Activated naive CD8-positive, alpha-beta T cell treated with anti-CD3 and anti-CD28 coated beads for 36 hours (primary cell): ENCODE measurements at places on chromosomes 7 and 10.

DNA sequence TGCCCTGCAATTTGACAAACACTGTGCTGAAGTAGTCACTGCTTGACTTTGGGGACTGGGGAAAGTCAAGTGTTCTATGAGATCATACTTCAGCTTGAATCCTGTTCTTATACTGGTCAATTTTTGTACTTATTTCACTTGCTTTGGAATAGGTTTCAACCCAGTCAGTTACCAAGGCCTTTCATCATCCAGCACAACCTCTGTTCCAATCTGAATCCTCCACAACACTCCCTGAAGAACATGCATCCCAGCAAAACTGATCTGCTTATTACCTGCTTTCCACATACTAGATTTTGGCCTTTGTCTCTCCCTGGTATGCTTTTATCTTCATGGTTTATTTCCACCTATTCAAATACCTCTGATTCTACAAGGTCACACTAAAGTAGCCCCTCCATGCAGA lies 29.5 kb downstream of the DPY19L1 start:
- DNase-seq = no peak

DNA sequence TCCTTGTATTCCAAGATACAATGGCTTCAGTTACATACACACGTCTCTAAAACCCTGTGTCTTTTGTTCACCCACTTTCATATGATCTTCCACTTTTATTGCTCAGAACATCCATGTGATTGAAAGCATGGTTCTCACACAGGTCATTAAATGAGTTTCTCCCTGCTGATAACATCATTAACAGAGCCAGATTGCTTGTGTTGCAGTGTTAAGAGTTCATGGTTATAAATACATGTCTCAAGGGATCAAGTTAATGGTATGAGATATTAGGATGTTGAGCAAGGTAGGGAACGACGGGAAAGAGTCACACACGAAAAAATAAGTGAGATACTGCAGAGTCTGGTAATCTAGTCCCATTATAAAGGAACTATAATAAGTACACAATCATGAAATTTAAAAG lies 861.5 kb downstream of the SORCS1 start:
- DNase-seq = no peak

DNA sequence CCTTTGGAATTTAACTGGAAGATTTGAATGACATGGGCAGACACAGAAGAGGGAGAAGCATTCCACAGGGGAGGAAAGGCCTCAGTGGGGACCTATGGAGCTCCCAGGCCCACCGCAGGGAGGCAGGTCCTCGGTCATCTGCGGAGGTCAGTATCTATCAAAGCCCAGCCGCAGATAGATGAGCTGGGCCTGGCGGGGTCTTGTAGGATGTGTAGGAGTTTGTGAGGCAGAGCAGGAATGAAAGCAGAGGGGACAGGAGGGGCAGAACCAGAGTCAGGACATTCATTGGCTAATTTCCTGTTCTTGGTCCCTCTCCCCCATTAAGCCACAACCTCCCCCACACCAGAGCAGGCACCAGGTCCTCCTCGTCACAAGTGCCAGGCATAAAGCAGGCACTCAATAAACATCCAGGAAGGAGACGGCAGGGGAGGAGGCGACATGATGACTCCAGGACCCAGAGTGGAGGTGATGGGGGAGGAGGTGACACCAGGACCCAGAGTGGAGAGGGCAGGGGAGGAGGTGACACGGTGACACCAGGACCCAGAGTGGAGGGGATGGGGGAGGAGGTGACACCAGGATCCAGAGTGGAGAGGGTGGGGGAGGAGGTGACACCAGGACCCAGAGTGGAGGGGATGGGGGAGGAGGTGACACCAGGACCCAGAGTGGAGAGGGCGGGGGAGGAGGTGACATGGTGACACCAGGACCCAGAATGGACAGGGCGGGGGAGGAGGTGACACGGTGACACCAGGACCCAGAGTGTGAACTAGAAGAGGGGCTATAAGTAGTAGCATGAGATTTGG lies 83.7 kb upstream of the PDGFA start:
- DNase-seq = peak; percentile 54

DNA sequence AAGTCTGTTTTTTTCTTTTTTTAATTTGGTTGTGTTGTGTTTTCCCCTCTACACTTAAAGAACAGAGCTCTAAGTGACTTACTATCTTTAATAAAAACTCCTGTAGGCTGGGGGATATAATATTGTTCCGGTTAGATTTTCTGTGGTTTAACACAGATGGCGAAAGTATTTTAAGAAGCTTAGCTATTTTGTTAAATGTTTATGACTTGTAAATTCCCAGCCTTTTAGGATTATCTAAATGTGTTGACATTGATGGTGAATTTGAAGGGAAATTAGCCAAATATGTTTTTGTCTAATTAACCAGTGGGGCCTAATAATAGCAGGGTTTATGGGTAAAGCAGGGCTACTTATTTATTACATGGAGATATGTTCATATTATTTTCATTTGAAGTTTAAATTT lies 538.5 kb downstream of the INHBA start:
- DNase-seq = no peak

DNA sequence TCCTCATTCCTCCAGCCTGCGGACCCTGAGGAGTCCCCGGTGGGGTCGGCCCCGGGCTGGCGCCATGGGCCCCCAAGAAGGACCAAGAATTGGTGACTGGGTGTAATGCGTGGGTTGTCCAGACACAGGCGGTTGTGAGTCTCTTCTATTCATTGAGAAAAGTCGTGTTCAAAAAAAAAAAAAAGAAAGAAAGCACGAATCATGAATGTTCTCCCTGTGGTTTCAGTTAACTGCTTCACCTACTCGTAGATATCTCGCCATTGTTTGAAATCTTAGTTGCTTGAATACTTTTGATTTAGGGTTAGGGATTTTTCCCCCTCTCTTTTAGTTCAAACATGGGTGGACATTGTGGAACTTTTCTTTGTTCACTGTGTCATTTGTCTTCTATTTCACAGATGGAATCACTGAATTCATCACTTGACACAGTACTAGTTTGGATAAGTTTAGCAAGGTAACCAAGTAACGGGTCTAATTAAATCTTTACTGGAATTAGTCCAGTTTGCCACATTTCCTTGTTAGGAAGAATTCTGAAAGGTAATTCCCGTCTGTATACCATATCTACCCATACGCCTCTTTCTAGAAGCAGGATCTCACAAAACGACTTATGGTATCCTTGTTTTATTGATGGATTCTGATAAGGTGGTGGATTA lies 775 bp downstream of the STARD3NL start:
- no peak for DNase-seq

- DNase-seq = no peak
Measured at GRCh38 chr10:60138026-60138425, 231.7 kb upstream of the CCDC6 start.

- no peak for DNase-seq
Measured at GRCh38 chr10:99742701-99743100, 10.7 kb downstream of the CUTC start.

- DNase-seq = peak; percentile 2
Measured at GRCh38 chr10:51879238-51879637, 179.8 kb upstream of the CSTF2T start.

GRCh38 chr7:22858640-22859561 lies 36.3 kb upstream of the TOMM7 start:
- no peak for DNase-seq

DNA sequence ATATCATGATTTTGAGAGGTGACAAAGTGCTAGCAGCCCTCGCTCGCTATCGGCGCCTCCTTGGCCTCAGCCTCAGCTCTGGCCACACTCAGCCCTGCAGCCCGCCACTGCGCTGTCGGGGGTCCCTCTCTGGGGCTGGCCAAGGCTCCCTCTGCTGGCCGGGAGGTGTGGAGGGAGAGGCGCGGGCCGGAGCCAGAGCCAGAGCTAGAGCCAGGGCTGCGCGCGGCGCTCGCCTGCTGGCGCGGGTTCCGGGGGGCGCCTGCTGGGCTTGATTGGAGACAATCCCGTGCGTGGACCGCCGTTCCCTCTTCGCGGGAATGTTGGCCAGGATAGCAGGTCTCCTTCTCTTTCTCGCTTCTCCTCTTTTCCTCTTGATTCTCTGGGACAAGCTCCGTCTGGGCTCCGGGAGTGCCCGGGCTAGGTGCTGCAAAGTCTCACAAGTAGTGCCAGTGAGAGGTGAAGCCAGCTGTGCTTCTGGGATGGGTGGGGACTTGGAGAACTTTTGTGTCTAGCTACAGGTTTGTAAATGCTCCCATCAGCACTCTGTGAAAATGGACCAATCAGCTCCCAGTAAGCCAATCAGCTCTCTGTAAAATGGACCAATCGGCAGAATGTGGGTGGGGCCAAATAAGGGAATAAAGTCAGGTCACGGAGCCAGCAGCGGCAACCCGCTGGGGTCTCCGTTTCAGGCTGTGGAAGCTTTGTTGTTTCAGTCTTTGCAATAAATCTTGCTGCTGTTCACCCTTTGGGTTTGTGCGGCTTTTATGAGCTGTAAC lies 43.4 kb upstream of the ELMO1 start:
- no peak for DNase-seq

DNA sequence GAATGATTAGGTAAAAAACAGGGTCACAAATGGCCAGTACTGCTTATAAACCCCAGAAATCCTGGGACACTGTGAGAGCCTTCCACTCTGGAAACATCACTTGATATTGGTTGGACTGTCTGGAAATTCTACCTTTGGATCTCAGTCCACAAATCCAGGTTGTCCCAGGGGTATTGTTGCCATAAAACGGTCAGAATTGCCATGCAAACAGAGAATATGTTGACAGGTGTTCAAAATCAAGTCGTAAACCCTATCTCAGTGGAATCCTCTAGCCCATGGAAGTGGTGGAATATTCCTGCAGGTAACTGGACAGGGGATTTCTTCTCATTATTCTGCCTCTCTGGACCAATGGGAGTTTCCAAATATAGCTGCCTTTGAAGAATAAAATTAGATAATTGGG lies 31.2 kb upstream of the KCTD7 start:
- DNase-seq = no peak

DNA sequence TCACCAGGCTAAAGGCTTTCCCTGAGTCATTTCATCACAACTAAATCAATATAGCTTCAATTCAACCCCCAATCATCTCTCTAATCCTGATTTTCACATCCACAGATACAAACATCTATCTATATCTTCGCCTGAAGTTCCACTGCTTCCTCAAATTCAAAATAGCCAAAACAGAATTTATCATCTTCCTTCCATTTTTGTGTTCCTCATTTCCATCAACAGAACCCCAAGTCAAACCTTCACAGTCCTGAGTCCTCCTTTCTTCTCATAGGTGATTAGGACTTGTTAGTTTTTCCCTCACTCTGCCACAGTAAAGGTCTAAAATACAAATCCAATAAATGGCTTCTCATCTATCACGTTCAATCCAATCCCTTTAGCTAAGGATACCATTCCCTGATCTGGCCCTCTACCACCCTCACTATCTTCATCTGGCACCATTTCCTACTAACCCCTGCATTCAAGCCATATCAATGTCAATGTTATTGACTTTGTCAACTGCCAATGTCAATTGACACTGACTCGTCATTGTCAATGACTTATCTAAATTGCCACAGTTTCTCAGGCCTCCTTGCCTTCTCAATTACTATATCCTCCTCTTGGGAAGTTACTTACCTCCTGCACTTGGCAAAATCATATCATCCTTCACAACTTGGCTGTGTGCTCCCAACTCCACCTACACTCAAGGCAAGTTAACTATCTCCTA lies 2.6 kb downstream of the HYCC1 start:
- DNase-seq = no peak

DNA sequence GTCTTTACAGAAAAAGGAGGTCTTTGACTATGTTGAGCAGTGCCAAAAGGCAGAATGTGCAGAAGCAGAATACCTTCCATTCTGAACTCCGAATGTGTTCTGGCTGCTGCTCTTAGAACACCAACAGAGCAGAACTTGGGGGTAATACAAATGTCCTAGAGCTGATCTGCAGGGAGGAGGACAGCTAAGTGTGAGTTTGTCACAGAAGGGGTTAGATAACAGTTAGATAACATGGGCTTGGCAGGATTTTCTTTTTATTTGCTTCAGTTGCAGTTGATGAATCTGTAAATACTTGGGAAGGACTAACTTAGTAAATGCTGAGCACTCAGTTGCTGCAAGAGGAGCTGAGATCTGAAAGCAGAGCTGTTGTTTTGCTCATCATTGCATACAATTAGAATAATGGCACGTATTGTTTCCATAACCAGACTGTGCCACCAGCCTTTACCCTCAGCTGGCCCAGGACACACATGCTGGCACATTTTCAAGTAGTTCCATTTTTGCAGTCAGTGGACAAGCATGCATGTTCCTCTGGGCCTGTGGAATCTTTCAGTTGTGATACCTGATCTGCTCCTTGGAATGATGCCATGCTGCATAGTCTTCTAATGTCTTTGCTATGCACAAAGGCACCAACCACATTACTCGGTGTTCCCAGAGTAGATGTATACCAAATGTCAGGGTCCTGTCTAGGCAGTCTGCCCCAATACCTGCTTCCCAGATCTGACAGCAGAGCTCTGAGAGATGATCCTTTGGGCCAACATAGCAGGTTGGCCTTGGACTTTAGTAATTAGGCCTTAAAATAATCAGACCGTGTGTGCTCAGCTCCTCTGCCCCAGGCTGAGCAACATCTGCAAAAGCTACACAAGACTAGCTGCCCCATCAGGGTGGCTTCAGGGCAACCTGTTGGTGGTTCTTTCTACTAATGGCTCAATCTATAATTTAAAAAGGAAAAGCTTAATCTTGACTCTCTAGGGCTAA lies 55.7 kb downstream of the GSDME start:
- no peak for DNase-seq

DNA sequence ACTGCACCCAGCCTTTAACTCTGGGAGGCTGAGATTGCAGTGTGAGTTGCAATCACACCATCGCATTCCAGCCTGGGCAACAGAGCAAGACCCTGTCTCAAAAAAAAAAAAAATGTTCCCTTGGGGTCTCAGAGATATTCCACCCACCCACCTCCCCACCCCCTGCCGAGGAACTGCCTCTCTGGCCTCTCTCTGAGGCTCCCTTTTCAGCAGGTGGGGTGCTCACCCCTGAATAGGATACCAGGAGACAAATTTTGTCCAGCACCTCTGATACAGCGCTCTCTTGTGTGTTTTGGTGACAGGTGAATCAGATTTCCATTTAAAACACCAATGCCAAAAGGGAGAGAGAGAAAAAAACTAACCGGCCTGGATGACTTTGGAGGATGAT lies 92.6 kb upstream of the KIF5B start:
- no peak for DNase-seq

DNA sequence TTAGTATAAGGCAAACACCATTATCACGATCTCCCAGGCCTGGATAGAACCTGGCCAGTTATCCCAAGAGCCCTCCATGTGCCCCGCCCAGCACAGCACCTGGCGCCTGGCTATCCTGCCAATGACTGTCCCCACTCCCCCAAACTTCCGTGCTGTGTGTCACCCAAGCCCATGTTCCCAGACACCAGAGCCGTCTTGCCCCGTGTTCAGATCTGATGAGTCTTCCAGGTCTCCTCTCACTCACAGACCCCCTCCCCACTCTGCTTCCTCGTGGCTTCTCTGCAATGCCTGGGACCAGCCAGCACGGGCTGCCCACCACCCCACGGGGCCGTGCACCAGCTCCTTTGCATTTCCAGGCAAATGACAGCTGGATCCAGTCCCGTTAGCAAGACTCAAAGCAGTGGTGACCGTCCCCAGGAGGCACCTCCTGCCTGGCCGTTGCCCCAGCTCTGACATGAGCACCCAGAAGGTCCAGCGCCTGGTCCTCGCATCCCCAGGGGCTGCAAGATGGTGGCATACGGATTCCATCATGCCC lies 43.8 kb upstream of the INPP5A start:
- DNase-seq = no peak

- no peak for DNase-seq
Measured at GRCh38 chr10:88065383-88066049, 202.1 kb downstream of the PTEN start.
